OCI-LY7 (cell line): ENCODE measurements at places on chromosomes 6 and 20. TPM values are rescaled to one million over a fixed set of nuclear protein-coding genes. Genes with fewer than 3 reads are reported as not detected.

The ZSCAN12 gene
- total RNA-seq = 8.4 and 11.0 TPM in 2 replicates

The MYBL2 gene
- 450 and 472 TPM in 2 replicates for total RNA-seq

The RALY gene
- 163 and 173 TPM in 2 replicates for total RNA-seq

The TDRD6 gene
- 4.0 and 4.5 TPM in 2 replicates for total RNA-seq

The SLC35F1 gene
- not detected in 2 replicates for total RNA-seq

The C6orf58 gene
- not detected in 2 replicates for total RNA-seq

The LGSN gene
- total RNA-seq = 0.26 and 0.76 TPM in 2 replicates

The HAO1 gene
- total RNA-seq = not detected in 2 replicates

The MUCL3 gene
- not detected in 2 replicates for total RNA-seq

The PRSS16 gene
- 12.0 and 13.3 TPM in 2 replicates for total RNA-seq

The SLC22A7 gene
- not detected in 2 replicates for total RNA-seq

The PDE7B gene
- not detected in 2 replicates for total RNA-seq

The IL20RA gene
- total RNA-seq = not detected in 2 replicates

The KHDC1L gene
- total RNA-seq = not detected in 2 replicates

The FBXL4 gene
- 20.9 and 22.2 TPM in 2 replicates for total RNA-seq

The RBBP9 gene
- 11.7 and 13.6 TPM in 2 replicates for total RNA-seq

The BPIFB1 gene
- not detected in 2 replicates for total RNA-seq

The ADTRP gene
- not detected in 2 replicates for total RNA-seq

The LAMP5 gene
- not detected in 2 replicates for total RNA-seq

The OTOR gene
- not detected in 2 replicates for total RNA-seq
